ENCODE measurements at places on chromosomes 3 and 15.

- DNase-seq: no peak
These were observed 219.1 kb downstream of the ZNF385D start for GRCh38 chr3:21531909-21532308.

DNA sequence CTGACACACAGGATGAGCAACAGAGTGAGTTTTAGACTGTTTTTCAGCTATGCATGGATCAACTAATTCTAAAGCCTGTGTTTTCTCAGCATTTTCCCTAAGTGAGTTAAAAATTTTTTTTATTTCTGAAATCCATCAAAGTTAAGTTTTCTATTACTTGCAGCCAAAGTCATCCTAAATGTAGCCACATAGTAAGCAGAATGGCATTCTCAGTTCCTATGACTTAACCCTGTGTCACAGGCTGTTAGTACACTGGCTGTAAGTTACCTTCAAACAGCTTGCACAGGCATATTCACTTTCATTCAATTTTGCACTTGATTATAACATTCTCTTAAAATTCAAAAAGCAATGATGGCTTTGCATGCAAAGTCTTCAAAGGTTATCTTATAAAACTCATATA, 368.2 kb downstream of the OCA2 start:
- DNase-seq: no peak

DNA sequence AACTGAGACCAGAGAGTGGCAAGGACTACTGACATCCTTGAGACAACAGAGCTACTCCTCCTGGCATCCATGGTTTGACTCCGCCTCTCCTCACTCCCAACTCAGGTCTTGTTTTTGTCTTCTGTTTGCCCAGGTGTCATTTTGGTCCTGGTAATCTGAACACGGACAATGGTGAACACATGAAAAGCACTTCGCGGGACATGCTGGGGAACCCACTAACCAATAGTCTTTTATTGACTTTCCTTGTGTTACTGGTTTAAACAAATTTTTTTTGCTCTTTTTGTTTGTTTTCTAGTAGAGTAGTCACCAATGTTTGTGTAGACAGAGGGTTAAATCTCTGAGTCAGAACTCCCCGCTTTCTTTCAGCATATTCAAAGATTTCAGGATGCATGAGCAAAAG, 38.4 kb downstream of the LARP6 start:
- no peak for DNase-seq

DNA sequence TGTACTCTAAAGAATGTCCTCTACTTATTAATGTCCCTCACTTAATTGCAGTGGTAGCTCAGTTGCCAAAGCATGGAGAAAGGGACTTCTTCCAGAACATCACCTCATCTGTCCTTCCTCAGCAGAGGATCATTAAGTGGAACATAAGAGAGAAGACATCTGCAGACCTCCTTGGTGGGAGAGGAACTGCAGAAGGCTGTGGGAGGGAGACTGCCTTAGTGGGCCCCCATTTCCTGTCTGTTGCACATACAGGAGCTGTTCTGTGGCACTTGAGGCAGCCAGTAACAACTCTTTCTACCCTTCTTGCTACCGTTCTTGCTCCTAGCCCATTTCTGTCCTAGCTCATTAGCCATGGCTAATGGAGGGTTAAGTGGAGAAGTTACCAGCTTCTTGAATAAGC, 33.6 kb downstream of the HPS3 start:
- no peak for DNase-seq

GRCh38 chr15:85129881-85130280, 148.2 kb downstream of the PDE8A start:
- DNase-seq: no peak

- DNase-seq: no peak
These were observed 17.7 kb downstream of the SYNPR start for GRCh38 chr3:63295806-63296205.

- no peak for DNase-seq
These were observed 5.8 kb upstream of the PLD1 start for GRCh38 chr3:171815973-171816595.

DNA sequence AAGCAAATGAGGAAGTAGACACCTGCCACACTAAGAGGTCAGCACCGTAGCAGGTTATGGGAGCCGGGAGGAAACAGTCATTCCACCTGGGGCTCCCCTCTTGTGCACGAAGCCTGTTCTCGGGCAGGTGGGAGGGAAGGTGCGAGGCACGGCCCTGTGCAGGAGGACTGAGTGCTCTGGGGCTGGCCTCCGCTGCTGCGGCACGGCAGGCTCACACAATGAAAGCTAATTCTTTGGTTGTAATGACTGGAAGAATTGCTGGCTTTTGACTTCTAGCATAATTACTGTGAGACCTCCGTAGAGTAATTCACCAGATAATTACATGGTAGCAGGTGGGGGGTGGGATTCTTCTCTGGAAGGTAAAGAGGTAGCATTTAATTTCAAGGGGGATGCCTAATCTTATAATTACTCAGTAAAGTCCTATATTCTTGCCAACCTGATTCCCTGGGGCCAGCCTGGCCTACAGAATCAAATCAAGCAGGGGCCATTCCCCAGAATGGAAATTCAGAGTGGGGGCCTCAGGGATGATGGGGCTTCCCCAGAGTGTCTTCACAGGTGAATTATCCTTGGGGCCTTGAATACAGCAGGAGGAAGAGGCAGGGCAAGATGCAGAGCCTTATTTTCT, 129.1 kb downstream of the TPRA1 start:
- DNase-seq: no peak

DNA sequence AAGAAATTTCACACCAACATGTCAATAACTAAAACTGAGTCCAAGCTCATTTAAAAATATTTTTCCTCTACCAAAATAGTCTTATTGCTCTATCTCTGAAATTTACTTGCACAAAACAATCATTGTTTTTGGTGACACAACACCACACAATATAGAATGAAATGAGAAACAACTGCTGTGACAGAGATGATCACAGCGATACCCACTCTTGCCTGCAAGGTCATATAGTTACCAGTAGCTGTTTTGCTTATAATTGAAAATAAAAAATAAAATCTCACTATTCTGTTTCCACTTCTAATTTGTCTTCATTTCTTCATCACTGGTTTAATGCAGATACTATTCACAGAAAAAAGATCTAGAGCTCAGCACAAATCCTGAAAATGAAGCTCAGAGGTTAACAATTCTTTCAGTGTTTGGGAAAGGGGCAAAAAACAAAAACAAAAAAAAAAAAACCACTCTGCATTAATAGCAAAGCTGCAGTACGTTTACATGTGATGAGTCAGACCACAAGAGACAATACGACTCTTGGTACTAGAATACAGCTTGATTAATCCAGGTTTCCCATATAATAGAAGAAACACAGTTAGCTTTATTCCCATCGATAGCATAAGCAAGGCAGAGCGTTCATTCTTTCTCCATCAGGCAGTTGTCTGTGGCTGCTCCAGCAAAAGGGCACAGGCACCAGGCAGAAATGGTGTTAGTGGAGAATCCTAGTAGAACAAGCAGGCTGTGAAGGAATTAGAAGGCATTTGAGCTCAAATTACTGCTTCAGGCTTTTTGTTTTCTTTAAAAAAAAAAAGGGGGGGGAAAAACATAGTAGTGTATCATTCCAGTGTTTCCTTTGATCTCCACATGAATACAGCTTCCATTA, 773 bp downstream of the ANKRD28 start:
- DNase-seq: no peak

GRCh38 chr15:69973102-69973714, 124.5 kb downstream of the TLE3 start:
- no peak for DNase-seq

Measured in stimulated activated CD8-positive, alpha-beta memory T cell treated with anti-CD3 and anti-CD28 coated beads, Interleukin-7, amount 100 ng/mL, for 1 hour (primary cell).